CD8-positive, alpha-beta T cell (primary cell): ENCODE measurements at places on chromosomes 2 and 18. TPM values are rescaled to one million over a fixed set of nuclear protein-coding genes. Genes with fewer than 3 reads are reported as not detected.
A peak's percentile ranks its signal among the peaks of the same experiment; 100 is the strongest.

DNA sequence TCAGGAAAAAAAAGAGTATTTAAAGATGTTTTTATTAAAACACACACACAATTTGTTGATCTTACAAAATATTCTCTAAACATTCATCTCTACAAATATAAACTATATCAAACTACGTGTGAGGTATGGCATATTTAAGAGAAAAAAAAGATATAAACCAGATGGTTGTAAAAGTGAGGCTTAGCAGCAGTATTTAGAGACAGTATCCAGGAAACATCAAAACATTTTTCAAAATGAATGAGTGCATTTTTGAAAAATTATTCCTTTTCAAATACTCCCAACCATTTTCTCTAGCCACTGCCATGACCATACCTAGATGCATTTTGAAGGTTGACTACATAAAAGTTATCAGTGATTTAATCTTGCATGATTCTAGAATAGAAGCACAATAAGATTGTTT, 38.2 kb upstream of the RAB27B start:
- no peak for DNase-seq

- DNase-seq: no peak
Measured at GRCh38 chr2:190903693-190904450, 23.3 kb downstream of the GLS start.

DNA sequence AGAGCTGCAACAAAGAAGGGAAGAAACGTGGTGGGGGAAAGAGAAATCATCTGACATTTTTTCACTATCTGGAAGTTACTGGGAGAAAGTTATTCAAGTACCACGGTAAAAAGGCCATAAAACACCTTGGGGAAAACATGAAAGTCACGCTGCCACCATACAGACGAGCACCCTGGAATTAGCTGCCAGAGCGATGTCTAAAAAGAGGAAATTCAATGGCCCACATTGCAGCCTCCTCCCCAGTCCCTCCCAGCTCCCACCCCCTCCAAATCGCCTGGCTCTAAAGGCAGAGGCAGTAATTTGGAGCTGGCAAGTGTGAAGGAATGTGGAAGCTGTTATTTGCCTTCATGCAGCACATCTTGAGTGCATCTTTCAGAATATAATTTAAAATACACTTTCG, 192.0 kb downstream of the ALK start:
- no peak for DNase-seq

DNA sequence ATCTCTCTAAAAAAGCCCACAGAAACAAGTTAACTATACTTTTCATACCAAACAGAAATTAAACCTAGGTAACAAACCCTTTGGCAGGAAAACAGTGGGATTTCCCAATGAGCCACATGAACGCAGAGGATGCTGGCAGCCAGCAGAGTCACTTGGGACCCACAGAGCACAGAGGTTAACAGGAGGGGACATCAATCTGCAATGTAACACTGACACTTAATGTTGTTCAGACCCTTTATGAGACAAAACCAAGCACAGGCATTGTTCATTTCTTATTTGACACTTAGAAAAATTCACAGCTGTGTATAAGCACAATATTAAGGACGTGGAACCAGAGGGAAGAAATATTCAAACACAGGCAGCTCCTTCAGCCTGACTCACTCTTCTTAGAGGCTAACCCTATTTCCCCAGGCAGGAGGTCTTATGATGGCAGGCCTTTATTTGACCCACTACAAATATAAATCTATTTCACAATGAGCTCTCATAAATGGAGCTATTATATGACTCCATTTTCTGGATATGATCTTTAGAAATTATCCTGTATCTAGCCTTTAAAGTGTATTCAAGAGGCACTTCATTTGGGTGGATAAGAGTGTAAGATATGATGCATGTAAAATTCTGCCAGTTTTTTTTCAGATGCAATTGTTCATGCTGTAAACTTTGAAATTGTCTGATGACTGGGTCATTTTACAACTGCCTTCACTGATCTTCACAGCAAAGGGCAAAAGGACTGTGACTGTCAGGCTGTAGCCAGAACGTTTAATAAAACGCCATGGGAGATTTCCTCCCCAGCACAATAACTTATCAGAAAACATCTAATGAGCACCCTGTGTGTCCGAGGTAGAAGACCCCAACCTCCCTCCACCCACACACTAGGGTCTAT, 132.8 kb upstream of the SATB2 start:
- no peak for DNase-seq

DNA sequence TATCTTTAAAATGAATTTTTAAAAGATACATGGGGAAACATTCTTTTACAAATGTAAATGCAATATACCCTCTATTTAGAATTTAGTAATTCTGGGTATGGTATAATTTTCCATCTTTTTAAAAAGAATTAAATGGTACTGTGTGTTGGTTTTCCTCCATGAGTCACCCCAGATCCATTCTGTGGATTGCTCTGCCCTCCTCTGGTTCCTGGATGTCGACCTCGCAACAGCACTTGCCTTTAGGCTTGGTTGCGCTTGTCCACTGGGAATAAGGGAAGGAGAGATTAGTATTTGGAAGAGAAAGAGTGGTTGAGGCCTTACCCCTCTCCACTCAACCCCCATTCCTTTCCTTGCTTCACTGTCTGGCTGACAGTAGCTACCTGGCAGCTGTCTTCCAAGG, 90.4 kb downstream of the FTCDNL1 start:
- no peak for DNase-seq

DNA sequence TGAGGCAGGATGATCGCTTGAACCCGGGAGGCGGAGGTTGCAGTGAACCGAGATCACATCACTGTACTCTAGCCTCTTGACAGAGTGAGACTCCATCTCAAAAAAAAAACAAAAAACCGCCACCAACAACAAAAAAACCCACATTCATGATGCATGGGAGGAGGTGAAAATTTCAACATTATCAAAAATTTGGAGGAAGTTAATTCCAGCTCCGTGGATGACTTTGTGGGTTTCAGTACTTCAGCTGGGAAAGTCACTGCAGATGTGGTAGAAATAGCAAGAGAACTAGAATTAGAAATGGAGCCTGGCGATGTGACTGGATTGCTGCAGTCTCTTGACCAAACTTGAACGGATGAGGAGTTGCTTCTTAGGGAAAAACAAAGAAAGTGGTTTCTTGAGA, 74.3 kb downstream of the PRKCE start:
- no peak for DNase-seq

- DNase-seq: no peak
Measured at GRCh38 chr2:121613774-121614173, 35.5 kb downstream of the CLASP1 start.

Gene TNFAIP6
- total RNA-seq: not detected

Gene TEX51
- not detected for total RNA-seq

DNA sequence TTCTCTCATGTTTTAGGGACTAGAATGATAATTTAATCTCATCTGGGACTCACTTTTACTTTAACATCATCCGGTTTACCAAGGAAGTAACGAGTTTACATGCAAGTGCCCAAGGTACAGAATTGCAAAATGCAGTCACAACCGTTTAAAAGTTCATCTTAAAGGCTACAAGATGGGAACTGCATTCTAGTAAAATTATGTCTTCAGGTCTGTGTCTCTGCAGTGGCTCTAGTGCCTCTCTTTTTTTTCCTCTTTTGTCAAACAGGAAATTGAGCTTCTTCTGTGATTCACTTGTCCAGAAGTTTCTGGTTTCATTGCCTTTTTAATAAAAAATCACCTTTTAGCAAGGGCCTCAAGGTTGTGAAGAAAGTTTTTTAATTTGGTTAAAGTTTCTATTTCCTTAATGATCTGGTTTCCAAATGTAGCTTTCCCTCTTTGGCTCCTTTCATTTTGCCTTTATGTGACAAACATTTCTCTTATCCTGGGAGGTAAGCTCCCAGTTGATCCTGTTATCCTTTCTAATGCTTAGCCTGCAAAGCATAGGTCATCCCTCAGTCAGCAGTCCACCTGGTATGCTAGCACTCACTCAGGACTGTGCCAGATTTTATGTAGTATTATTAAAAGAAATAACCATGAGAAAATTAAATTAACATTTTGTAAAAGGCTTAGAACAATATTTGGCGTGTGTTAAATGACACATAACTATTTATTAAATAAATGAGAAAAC, 2.4 kb downstream of the GLS start:
- DNase-seq: no peak

Gene PID1
- total RNA-seq: not detected

Gene RNU2-63P
- total RNA-seq: 4.4 TPM

DNA sequence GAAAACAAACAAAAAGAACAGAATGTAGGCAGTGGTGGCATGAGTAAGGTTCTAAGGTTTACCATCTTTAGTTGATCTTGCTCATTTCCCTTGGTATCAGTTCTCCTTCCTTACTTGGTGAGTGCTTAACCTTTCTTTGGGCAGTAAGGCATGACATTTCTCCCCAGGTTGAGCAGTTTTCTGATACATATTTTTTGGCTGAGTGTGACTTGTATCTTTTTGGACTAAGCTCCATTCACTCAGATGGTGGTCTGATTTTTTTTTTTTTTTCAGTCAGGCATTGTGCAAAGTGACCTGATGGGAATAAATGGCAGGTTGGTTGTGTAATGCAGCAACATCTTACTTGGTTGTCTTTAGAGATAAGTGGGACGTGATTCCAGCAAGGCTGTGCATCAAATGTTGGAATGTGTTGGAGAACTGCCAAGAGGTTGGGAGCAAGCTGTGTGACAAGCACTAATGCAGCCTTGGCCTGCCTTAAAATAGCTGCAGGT, 15.1 kb downstream of the SPTBN1 start:
- DNase-seq: no peak

Gene IMPA2
- 1.1 TPM for total RNA-seq

GRCh38 chr18:34976899-34977837, 64.0 kb upstream of the MAPRE2 start:
- peak; percentile 88 for DNase-seq

DNA sequence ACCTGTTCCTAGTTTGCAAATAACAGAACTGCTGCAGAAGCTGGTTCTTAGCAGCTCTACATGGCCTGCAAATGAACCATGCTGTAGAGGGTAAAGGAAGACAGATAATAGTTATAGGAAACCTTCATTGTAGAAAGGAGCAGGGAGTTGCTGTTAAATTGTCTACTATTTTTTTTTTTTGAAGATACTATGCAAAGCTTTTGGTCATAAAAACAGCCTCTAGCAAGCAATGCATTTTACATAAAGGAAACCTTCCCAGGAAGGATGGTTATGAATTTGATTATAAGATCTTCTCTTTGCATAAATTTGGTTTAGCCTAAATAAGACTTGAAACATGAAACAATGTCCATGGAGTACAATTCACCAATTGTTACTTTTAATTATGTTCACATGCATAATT, 793.4 kb downstream of the SLC4A3 start:
- no peak for DNase-seq

Gene YPEL5
- total RNA-seq: 1,051 TPM

- no peak for DNase-seq
Measured at GRCh38 chr2:118750959-118751565, 96.4 kb downstream of the EN1 start.

DNA sequence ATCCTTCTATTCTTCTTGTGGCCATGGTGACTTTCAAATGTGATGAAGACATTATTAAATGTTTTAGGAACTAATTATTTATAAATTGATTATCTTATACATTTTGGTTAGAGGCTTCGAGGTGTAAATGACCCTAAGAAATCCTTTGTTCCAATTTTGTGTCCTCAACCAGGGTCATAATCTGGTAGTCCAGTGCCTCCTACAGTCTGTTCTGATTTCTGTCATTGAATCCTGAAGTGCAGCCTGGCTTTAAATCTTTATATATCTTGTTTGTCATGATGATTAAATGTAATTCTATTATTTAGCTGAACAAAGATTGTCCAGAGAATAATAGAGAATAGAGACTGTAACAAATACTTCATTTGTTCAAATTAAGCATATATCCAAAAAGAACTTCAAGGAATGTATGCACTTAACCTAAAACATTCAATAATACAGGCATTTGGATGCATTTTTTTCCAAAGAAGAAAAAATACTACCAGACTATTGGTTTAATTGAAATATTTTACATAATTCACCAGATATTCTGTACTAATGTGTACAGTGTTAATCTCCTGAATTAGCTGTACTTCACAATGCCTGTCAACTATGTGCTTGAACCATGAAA, 89.8 kb downstream of the PRPF40A start:
- DNase-seq: no peak

DNA sequence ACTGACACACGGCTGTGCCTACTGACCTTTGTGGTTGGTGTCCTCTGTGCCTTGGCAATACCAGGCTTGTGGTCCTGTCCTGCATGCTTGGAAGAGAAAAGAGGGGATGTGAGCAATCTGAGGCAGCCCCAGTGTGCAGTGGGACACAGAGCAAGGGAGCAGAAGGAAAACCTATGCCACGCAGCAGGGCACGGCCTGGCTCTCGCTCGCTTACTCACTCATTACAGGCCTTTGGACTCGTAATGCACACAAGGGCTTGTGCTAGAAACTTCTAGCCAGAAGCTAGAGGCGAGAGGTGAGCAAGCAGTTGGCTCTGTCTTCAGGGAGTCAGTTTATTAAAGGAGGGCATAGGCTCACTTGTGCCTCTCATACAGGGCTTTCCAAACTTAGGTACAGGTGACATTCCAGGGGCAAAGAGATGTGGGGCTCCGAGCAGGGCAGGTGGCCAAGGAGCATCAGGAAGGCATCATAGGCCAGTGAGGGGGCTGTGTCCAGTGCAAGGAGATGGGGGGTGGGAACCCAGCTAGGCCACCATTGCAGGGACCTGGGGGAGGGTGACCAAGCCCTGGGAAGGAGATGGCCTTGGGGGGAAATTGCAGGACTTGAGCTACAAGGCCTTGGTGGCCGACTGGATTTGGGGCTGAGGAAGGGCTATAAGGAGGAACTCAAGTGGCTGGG, 100.8 kb downstream of the DYSF start:
- no peak for DNase-seq

- DNase-seq: no peak
Measured at GRCh38 chr2:121333231-121333630, 48.2 kb upstream of the TFCP2L1 start.

Gene ACMSD
- not detected for total RNA-seq
